ENCODE measurements at places on chromosomes 6 and 20.

DNA sequence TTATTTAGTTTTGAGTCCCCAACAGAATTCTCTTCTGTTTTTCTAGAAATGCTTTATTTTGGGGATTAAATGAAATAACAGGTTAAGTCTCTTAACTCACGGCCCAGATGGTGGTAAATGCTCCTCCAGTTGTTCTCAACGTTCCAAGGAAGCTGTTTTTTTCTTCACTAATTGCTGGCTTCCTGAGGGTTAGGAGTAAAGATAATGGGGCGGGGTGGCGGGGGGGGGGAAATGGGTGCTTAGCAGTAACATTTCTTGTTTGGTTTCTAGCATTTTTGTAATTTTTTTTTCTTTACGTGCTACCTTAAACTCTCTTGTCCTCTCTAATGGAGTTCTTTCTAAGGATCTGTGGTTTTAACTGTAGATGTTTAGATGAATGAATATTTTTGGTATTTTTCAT, 2.2 kb downstream of the SRSF3 start:
- no peak for DNase-seq

- DNase-seq, result no peak
Observed at GRCh38 chr6:33249732-33250630, 21.7 kb downstream of the VPS52 start.

DNA sequence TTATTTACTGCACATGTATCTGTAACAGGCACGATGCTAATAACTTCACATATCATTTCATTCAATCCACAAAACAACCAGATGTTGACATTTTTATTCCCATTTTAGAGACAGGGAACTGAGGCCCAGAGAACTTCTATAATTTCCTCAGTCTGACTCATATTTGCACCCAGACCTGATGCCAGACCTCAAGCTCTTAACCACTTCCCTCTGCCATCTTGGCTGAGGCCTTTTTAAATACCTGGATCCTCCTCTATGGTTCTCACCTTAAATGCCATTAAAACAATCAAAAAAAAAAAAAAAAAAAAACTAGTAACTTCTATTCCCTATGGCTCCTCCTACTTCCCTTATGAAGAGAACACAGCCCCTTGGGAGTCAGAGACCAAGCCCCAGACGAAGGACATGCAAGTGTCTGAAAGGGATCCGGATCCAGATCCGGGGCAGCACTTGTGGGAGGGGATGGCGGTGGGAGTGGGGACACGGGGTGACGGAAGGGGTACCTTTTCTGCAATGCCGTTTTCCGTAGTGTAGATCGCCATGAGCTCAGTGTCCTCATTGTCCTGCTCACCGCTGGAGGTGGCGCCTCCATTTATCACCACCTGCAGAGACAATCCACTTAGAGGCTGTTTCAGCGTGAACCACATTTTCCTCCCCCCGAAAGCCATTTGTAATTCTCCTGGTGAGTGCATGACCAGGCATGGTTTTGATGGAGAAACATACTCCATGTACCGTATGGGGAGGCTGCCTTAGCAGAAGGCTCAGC, 88.7 kb downstream of the SLC23A2 start:
- no peak for DNase-seq

DNA sequence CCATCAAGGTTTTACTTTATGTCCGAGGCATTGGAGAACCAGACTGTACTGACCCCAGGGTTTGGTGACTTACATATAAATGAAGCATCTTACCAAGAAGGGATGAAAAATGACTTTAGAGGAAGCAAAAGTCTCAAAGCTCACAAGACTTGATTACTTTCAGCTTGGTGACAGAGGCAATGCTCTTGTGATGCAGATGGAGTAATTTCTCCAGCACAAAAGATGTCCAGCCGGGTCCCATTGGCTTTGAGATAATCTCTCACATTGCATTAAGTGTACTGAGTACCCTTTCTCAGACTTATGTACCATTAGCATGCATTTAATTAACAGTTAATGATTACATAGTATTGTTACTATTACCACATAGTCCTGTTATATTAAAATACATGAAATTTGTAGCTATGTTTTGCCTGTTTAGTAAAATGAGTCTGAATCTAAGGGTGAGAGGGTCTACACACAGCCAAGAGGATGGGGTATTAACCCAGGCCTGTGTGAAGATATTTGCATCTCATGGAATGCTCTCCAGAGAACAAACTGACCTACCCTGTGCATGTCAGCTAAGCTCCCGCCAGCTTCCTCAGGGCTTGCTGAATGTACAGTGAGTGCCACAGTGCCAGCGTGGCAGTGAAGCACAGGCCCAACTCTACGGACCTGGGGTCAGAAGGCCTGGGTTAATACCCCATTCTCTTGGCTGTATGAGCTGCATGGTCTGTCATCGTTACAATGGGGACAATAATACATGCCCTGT, 5.6 kb downstream of the HTR1E start:
- no peak for DNase-seq

GRCh38 chr6:10310826-10311225, 104.0 kb downstream of the TFAP2A start:
- DNase-seq, result peak; percentile 44

DNA sequence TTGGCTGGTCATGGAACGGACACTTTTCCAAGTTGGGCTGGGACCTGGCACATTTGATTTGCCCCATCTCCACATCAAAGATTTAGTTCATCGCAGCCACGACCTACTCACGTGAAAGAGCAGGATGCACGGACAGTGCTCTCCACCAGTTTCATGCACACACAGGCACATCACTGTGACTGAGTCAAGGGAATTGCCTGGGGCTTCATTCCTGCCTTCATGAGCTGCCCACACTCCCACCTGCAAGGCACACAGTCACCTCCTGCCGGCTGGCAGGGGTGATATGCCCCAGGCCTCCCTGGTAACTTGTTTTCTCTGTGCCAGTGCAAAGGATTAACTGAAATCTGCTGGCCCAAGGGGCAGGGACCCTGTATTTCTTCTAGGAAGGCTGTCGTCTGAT, 23.3 kb upstream of the CST1 start:
- no peak for DNase-seq

- no peak for DNase-seq
Observed at GRCh38 chr6:145119081-145119480, 616.2 kb downstream of the EPM2A start.
